GM20000 (cell line): ENCODE measurements at places on chromosomes 3 and 15.

- DNase-seq = no peak
These were observed 76.0 kb downstream of the WWTR1 start for GRCh38 chr3:149581681-149582370.

- no peak for DNase-seq
These were observed 511.1 kb upstream of the UBE2E2 start for GRCh38 chr3:22691856-22692628.

DNA sequence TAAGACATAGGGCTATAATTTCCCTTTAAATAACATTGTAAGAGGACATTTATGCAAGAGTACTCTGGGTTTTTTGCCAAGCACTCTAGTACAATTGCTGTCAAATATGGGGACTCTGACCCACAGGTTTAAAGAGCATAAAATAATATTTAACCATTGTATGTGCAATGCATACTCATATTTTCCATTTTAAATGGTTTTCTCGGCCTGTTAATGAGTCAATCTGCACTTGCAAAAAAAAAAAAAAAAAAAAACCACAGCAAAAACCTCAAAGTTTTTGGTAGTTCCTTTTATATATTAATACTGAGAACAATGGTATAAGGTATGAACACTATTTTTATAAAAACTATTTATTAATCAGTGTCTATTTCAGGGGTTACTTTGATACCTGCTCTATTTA lies 304.0 kb upstream of the CBLB start:
- DNase-seq = peak; percentile 54

DNA sequence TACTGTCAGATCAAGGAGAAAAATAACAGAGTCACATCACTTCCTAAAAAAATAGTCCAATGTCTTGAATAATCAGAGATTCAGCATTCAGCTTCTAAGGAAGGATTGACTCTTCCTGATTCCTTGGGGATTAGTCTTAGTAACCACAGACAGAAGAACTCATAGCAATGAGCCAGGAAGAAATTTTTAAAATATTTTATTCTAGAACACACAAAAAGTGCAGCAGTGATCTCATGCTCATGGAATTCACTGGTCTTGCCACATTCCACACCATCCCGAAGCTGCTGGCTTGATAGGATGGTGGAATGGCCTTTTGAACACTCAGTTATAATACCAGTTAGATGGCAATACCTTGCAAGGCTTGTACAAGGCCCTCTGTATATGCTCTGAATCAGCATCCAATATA lies 43.0 kb upstream of the ABI3BP start:
- DNase-seq = no peak

- no peak for DNase-seq
These were observed 30.2 kb upstream of the LAMP3 start for GRCh38 chr3:183192650-183193300.

- no peak for DNase-seq
These were observed 172.1 kb downstream of the LRTM1 start for GRCh38 chr3:54755756-54756155.

- no peak for DNase-seq
These were observed 78.3 kb upstream of the TMCO5A start for GRCh38 chr15:37856109-37856508.

DNA sequence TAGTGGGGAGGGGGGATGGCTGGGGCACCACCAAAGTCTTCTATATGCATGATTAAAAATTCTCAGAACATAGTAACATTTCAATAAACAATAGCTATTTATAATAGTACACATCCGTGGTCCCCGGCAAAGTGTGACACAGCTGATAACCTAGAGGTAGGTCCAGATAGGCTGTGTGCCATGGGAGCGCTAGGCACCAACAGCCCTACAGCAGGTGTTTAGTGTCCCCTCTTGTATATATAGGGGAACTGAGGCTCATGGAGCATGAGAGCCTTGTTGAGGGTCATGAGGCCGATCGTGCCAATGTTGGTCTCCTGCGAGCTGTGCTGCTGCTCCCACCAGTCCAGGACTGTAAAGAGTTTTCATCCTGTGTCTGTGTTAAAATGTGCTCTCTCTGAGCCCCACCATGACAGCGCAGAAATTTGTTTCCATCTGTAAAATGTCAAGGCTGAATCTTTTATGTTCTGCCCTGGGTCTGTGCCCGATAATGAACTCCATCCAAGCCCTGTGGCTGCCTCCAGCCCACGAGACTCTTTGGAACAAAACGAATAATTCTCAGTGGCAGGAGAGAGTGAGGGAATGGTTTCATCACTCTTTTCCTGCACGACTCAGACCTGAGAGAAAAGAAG lies 14.5 kb downstream of the TMEM158 start:
- DNase-seq = no peak

DNA sequence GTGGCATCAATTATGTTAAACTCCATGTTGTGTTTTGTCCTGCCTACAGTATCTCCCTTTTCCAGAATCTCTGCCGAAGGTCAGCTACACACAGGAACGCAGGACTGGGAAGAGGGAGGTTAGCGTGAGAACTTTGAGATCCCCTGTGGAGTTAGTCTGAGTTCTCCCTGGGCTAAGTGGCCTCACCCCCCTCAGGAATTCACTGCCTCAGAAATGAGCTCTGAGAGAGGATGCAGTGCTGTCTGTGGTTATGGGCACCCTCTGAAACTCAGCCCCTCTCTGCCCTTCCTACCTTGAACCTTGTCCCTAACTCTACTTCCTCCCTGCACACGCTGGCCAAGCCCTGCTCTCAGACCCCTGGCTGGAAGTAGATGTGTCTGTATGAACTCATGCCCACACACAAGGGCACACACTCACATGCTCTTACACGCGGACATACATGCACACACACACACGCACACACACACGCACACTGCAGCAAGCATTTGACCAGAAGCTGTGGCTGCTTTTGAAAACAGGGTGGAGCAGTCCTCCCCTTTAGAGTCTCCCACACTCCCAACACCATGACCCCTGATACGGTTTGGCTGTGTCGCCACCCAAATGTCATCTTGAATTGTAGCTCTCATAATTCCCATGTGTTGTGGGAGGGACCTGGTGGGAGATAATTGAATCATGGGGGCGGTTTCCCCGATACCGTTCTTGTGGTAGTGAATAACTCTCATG lies 5.3 kb upstream of the VIPR1 start:
- no peak for DNase-seq

- no peak for DNase-seq
These were observed 47.6 kb downstream of the SSR3 start for GRCh38 chr3:156507285-156507684.

DNA sequence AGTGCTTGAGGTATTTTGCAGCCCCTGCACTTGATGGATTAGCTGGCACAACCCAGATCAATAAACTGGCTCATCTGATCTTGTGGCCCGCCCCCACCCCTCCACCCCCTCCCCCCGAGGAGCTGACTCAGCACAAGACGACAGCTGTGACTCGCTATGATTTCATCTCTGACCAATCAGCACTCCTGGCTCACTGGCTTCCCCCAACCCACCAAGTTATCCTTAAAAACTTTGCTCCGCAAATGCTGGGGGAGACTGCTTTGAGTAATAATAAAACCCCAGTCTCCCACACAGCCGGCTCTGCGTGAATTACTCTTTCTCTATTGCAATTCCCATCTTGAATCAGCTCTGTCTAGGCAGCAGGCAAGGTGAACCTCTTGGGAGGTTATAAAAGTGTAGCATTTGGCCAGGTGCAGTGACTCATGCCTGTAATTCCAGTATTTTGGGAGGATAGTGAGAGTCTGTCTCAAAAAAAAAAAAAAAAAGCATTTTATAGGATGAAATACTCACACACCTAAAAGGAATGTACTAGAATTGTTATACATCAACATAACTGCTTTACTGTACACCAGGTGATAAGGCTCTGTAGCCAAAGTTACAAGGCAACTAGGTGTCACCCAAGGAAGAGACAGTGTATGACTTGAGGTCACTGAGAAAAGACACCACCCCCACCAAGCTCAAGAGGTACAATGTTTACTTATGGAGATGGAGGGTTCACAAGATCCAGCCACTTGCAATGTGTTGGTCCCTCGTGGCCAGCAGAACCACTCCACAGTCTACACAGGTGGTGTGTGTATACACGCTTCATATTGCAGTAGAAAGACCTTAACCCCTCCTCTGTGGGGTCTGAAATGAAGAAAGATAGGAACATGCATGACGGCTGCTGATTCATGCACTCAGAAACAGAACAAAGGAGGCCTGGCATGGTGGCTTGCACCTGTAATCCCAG lies 8.6 kb downstream of the ZNF445 start:
- DNase-seq = no peak

GRCh38 chr3:53155760-53156159 lies 5.2 kb upstream of the PRKCD start:
- no peak for DNase-seq

DNA sequence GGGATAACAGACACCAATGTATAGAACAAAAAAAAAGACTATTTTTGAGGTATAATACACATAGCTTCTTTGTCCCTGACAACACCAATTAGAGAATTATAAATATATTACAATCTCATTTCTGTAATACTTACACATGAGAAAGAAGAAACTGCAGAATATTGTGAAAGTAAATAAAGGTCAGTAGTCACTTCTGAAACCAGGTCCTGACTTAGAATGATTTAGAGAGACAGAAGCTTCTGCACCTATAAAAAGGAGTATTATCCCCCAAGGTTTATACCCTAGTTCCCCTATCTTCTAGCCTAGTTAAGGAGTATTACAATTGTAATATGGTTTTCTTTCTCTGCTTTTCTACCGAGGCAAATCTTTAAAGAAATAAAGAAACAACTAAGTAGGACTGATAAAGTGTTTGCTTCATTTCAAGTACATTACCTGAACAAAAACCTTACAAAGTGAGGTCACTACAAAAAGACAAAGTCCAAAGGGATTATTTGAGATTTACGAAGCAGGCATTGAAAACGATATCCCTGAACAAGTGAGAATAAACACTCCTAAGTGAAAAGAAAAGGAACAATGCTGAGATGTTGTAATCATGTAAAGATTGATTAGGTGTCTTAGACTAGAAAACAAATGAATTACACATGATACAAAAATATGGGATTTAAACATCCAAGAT lies 103.0 kb downstream of the GBE1 start:
- DNase-seq = no peak

GRCh38 chr15:54011656-54012055 lies 33.4 kb downstream of the UNC13C start:
- DNase-seq = no peak

DNA sequence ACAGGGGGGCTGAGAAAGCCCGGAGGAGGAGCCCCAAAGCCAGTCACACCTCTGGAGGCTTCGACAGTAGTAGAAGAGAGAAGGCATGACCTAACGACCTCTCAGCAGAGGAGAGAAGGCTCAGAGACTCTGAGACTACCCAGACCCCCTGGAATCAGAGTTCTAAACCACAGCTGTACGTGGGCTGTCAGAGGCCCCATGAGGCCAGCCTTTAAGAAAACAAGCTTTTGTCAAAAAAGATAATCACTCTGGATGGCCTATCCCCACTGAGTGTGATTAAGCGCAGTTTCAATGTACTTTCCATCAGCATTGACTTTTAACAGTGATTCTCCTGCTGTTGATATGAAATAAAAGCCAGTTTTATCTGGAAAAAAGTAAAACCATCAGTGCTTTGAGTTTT lies 330.3 kb downstream of the CLSTN2 start:
- DNase-seq = no peak

GRCh38 chr3:197222937-197223370 lies 75.5 kb downstream of the DLG1 start:
- DNase-seq = no peak

GRCh38 chr15:68054628-68055223 lies 611 bp downstream of the PIAS1 start:
- peak; percentile 42 for DNase-seq

DNA sequence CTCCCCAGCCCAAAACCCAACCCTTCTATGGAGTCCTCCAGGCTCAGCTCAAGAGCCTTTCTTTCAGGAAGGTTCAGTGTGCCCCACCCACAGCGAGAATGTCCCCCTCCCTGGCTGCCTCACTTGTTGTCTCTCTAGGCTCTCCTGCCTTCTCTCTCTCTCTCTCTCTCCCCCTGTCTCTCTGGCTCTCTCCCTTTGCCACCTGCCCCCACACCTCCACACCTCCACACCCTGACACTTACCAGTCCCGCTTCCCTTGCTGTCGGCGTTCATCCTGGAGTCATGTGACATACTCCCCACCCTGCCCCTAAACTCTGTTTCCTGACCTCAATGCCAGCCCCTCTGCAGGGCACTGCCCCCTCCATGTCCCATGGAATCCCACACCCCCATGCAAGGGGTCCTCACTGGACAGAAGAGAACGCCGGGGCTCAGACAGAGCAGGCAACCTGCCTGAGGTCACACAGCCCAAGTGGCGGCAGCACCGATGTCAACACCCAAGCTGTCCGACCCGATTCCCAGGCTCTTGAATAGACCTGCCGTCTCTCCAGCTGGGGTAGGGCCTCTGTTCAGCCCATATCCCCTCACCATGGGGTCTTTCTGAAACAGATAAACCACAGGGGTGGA lies 28.5 kb upstream of the SLC6A6 start:
- DNase-seq = no peak

DNA sequence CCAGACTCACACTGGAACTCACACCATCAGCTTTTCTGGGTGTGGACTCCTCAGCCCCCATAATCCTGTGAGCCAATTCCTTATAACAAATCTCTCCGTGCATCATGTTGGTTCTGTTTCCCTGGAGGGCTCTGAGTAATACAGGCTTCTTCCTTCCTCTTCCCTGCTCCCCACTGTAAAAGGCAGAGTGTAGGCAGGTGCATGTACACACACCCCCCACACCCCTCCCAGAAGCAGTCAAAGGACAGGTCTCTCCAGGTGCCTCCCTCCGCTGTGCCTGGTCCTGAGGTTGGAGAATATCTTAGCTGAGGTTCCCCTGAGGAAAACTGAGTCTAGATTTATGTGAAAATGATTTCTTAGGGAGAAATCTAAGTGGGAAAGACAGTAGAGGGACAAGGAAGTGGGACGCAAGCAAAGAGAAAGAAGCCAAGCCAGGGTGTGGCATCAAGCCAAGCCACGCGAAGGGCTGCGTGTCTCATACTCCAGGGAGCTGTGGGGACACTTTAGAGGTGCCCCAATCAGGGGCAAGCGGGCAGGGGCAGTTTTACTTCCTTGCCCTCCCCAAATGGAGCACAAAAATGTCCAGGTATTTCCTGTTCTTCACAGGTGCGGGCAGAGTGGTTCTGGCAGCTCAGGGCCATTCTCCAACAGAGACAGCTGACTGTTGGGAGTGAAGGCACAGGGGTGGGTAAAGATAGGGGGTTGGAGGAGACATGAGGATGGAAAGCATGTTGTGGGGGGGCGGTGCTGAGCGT lies 86.6 kb downstream of the HMG20A start:
- DNase-seq = no peak

DNA sequence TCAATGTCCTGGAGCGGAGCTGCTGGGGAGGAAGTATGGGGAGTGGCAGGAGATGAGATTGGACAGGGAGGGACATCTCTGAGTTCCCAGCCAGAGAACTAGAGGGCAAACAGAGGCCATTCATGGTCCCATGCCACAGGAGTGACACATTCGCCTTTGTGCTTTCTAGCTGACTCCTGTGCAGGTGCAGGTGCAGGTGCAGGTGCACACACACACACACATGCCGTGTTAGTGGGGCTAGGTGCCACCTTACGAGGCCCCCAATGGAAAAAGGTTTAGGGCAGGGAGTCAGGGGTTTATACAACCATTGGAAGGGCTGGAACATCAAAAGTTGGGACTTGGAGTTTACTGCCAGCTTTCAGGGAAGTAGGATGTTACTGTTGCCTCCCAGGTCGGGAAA lies 52.0 kb downstream of the TPRA1 start:
- no peak for DNase-seq

- no peak for DNase-seq
These were observed 136.1 kb upstream of the RBMS3 start for GRCh38 chr3:29144807-29145206.
